ENCODE measurements at places on chromosomes 7 and 10. TPM values are rescaled to one million over a fixed set of nuclear protein-coding genes. Genes with fewer than 3 reads are reported as not detected.

GPER1 gene
- total RNA-seq = 4.6 TPM

AMPH gene
- total RNA-seq = 4.4 TPM

SORBS1 gene
- total RNA-seq = 0.26 TPM

NRF1 gene
- total RNA-seq = 11.9 TPM

MBL2 gene
- total RNA-seq = not detected

SPDYE9 gene
- total RNA-seq = not detected

KLLN gene
- total RNA-seq = 0.87 TPM

GIMAP5 gene
- not detected for total RNA-seq

TYSND1 gene
- total RNA-seq = 5.0 TPM

- no peaks in the 10 kb centered on the region for H3K27me3 ChIP-seq
- no peak overlapping the region for H3K4me3 ChIP-seq
- no peak for DNase-seq
- H3K27ac ChIP-seq = no peak overlapping the region
These were observed 411.1 kb upstream of the MGMT start for GRCh38 chr10:129055986-129056385.

- no peaks in the 10 kb centered on the region for H3K36me3 ChIP-seq
- no peak overlapping the region for H3K4me3 ChIP-seq
- peaks cover 4% of the 10 kb centered on the region for H3K4me1 ChIP-seq
These were observed 54.1 kb upstream of the STK17A start for GRCh38 chr7:43528576-43529354.

GRCh38 chr10:61404751-61405150, 48.4 kb downstream of the TMEM26 start:
- H3K4me1 ChIP-seq = no peaks in the 10 kb centered on the region
- H3K36me3 ChIP-seq = no peaks in the 10 kb centered on the region
- 0 out of 2 replicates have a peak, but pooled peaks cover 2% of the 10 kb centered on the region for H3K27me3 ChIP-seq
- DNase-seq = peak; percentile 45
- H3K27ac ChIP-seq = no peak overlapping the region

GRCh38 chr7:781186-781849, 51.0 kb upstream of the SUN1 start:
- peaks cover 26% of the 10 kb centered on the region for H3K36me3 ChIP-seq
- no peak overlapping the region for H3K4me3 ChIP-seq
- no peak overlapping the region for H3K27ac ChIP-seq
- H3K27me3 ChIP-seq = no peaks in the 10 kb centered on the region

DNA sequence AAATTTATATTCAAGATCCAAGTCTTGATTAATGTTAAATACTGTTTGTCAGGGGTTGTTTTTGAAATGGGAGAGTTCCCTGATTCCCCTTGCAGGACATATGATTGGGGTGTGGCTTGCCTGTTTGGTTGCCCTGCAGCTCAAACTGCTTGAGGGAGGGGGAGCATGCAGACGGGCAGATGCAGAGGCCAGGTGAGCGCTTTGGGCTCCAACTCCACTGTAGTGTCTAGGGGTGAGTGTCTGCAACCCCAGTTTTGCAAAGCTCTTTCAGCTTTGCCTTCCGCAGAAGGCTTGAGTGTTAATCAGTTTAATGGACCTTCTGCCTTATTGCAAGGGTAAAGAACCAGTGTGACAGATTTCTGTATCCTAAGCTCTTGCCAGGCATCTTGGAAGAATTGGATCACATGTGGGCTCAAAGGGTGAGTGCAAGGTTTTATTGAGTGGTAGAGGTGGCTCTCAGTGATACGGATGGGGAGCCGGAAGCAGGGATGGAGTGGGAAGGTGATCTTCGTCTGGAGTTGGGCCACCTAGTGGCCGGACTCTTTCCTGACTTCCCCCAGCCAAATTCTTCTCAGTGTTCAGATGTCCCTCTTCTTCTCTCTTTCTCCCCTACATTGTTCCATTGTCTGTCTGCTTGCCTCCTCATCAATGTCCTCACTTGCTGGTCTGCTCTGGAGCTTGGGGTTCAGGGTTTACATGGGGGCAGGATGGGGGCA, 479.7 kb downstream of the ATRNL1 start:
- no peaks in the 10 kb centered on the region for H3K36me3 ChIP-seq
- H3K4me1 ChIP-seq = no peaks in the 10 kb centered on the region
- no peak overlapping the region for H3K27ac ChIP-seq

- no peak overlapping the region for H3K4me3 ChIP-seq
- H3K27ac ChIP-seq = no peak overlapping the region
- DNase-seq = no peak
- H3K36me3 ChIP-seq = no peaks in the 10 kb centered on the region
These were observed 218.0 kb downstream of the LRMDA start for GRCh38 chr10:75649466-75649865.

GRCh38 chr10:63464402-63465292, 1.1 kb downstream of the JMJD1C start:
- peaks cover 9% of the 10 kb centered on the region for H3K36me3 ChIP-seq
- peak overlapping the region; percentile 98 for H3K4me3 ChIP-seq
- H3K27ac ChIP-seq = peak overlapping the region; percentile 92
- no peaks in the 10 kb centered on the region for H3K27me3 ChIP-seq
- peak; percentile 6 for DNase-seq

DNA sequence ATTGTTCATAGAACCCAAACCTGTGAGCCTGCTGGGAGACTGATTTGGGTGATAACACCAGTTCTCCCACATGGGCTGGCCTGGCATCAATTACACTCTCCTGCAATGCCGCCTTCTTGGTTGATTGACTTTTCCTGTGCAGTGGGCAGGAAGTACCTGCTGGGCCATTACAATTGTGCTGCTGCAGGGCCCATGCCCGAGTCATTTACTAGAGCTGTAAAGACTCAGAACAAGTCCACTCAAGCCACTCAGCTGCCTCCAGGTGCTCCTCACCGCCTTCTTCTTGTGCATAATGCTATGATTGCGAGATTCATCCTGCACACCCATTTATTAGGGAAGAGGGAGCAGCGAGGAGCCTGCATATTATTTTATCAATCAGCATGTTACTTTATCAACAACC, 264.0 kb downstream of the TCERG1L start:
- peaks cover 1% of the 10 kb centered on the region for H3K27me3 ChIP-seq
- DNase-seq = no peak
- H3K4me3 ChIP-seq = no peak overlapping the region
- H3K27ac ChIP-seq = no peak overlapping the region

GRCh38 chr7:108291791-108292440, 161.8 kb upstream of the LAMB4 start:
- no peak for DNase-seq
- no peak overlapping the region for H3K4me3 ChIP-seq
- no peak overlapping the region for H3K27ac ChIP-seq
- no peaks in the 10 kb centered on the region for H3K36me3 ChIP-seq
- peaks cover 15% of the 10 kb centered on the region for H3K4me1 ChIP-seq

DNA sequence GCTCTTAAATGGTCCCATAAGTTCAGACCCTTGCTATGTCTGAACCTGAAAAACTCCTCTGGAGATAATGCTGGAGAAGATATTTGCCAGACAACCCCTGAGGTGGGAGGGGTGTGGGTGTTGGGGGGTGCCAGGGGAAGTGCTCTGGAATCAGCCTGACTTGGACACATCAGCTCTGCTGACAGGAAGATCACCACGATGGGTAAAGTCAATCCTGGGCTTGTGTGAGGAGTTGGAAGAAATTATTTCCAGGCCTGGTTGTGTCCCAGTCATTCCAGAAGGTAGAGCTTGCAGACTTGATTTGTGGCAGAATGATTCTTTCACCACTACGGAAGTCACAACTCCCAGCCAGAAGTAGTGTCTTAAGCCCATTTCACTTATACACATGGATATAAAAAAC, 60.3 kb upstream of the UNC5B start:
- DNase-seq = no peak
- no peaks in the 10 kb centered on the region for H3K4me1 ChIP-seq
- H3K27ac ChIP-seq = no peak overlapping the region
- H3K27me3 ChIP-seq = peaks cover 15% of the 10 kb centered on the region

GRCh38 chr10:62681211-62681940, 123.1 kb upstream of the ADO start:
- H3K4me3 ChIP-seq = no peak overlapping the region
- H3K36me3 ChIP-seq = peaks cover 13% of the 10 kb centered on the region
- H3K27me3 ChIP-seq = peaks cover 18% of the 10 kb centered on the region
- no peak overlapping the region for H3K27ac ChIP-seq

DNA sequence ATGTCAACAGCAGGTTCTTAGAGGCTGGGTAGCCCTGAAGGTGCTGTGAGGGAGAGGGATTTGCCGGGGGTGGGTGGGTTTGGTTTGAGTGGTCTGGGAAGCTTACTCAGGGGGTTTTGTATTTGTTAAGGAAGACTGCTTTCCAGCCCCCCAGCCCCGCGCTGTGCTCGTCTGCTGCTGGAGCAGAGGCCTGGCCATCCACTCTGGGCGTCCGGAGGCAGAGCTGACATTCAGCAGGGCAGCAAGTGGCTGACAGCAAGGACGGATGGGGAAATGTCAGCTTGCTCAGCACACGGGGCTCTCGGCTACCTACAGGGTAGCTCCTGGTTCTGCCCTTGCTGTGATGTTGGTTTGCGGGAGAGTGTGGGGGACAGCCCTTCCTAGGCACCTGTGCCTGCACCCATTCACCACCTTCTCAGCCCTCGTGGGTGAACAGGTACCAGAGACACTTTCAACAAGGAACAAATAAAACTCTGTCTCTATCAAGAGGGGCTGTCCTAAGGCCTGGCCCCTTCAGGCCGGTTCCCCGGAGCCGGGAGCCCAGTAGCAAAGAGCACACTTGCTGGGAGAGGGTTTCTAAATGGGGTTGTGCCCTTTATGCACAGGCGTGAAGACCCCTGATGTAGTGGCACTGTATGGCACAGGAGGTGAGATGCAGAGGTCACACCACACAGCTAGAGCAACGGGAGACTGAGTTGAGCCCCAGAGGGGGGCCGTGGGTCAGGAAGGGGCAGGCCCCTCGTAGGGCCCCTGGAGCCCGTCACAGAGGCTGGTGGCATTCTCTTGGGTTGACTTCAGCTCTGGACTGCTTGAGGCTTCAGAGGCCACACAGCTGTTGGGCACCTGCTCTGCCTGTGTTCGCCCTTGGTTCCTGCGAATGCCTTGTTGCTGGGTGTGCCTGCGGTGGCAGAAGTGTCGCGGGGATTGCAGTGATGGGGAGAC, 72.2 kb upstream of the SHH start:
- H3K4me1 ChIP-seq = peaks cover 10% of the 10 kb centered on the region
- H3K36me3 ChIP-seq = peaks cover 4% of the 10 kb centered on the region
- peaks cover 5% of the 10 kb centered on the region for H3K27me3 ChIP-seq

DNA sequence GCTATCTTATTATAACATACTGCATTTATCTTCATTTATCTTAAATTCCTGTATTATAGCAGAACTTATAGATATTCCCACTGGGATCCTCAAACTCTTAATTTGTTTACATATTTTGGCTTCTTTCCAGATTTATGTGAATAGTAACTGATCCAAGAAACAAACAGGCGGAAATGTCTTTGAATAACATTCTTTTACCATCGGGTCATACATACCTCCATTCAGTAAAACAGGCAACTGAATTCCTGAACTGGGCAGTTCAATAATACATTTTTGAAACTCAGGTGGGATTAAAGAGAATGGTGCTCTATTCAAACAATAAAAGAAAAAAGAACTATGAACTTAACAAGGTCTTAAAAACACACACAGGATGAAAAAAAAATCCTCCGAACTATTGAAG, 337.4 kb downstream of the CRPPA start:
- no peak overlapping the region for H3K4me3 ChIP-seq
- H3K27ac ChIP-seq = no peak overlapping the region
- H3K4me1 ChIP-seq = peaks cover 22% of the 10 kb centered on the region

GRCh38 chr7:132939495-132939894, 142.4 kb downstream of the CHCHD3 start:
- no peak for DNase-seq
- H3K4me3 ChIP-seq = no peak overlapping the region
- no peaks in the 10 kb centered on the region for H3K4me1 ChIP-seq
- H3K27me3 ChIP-seq = no peaks in the 10 kb centered on the region
- H3K36me3 ChIP-seq = peaks cover 10% of the 10 kb centered on the region
- no peak overlapping the region for H3K27ac ChIP-seq

GRCh38 chr7:155217634-155218033, 80.0 kb upstream of the INSIG1 start:
- peaks cover 34% of the 10 kb centered on the region for H3K4me1 ChIP-seq
- H3K36me3 ChIP-seq = no peaks in the 10 kb centered on the region
- H3K27ac ChIP-seq = no peak overlapping the region
- H3K4me3 ChIP-seq = no peak overlapping the region
- no peak for DNase-seq

GRCh38 chr10:7928536-7928935, 110.2 kb downstream of the TAF3 start:
- H3K36me3 ChIP-seq = no peaks in the 10 kb centered on the region
- DNase-seq = no peak
- H3K27ac ChIP-seq = no peak overlapping the region
- H3K4me1 ChIP-seq = peaks cover 18% of the 10 kb centered on the region
- H3K4me3 ChIP-seq = no peak overlapping the region
- no peaks in the 10 kb centered on the region for H3K27me3 ChIP-seq

DNA sequence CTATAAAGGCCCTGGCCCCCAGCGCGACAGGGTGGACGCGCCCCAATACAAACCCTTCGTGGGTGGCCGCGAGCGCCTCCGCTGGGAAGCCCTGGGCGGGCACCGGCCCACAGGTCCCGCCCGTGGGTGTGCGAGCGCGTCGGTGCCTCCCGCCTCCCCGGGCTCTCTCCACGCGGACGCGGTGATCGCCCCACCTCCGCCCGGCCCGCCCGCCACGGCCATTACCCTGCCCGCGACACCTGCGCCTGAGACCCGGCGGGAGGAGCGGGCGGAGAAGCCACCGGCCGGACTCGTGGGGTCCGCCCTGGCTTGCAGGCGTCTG, 81.2 kb downstream of the PAX2 start:
- H3K4me1 ChIP-seq = peaks cover 15% of the 10 kb centered on the region
- H3K27ac ChIP-seq = no peak overlapping the region
- no peak for DNase-seq
- no peak overlapping the region for H3K4me3 ChIP-seq

GRCh38 chr10:58266003-58266825, 1.5 kb downstream of the IPMK start:
- H3K27ac ChIP-seq = peak overlapping the region; percentile 97
- DNase-seq = peak; percentile 63
- no peaks in the 10 kb centered on the region for H3K27me3 ChIP-seq
- peaks cover 39% of the 10 kb centered on the region for H3K4me1 ChIP-seq

- no peak overlapping the region for H3K4me3 ChIP-seq
- no peak for DNase-seq
- no peaks in the 10 kb centered on the region for H3K4me1 ChIP-seq
- no peaks in the 10 kb centered on the region for H3K36me3 ChIP-seq
- H3K27ac ChIP-seq = no peak overlapping the region
- peaks cover 29% of the 10 kb centered on the region for H3K27me3 ChIP-seq
These were observed 30.5 kb downstream of the HHEX start for GRCh38 chr10:92719991-92720830.

- peaks cover 26% of the 10 kb centered on the region for H3K4me1 ChIP-seq
- H3K36me3 ChIP-seq = no peaks in the 10 kb centered on the region
- DNase-seq = peak; percentile 53
- H3K27me3 ChIP-seq = peaks cover 24% of the 10 kb centered on the region
- H3K27ac ChIP-seq = peak overlapping the region; percentile 36
- no peak overlapping the region for H3K4me3 ChIP-seq
These were observed 162.6 kb downstream of the UBE2H start for GRCh38 chr7:129790136-129790535.

DNA sequence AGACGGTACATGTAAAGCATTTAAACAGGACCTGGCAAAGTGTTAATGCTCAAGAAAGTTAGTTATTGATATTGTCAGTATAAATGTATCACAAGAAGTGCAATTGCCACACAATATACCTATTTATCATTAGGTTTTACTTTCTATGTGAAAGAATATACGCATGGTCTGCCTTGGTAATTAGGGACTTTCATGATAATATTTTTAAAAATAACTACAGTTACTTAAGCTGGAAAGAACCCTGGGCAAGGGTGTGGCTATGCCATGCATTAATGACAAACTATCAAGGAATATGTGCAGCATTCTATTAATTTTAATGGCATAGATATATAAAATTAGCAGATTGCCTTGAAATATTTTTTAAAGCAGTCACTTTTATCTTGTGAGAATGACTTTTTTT, 191.2 kb downstream of the CSTF2T start:
- H3K27ac ChIP-seq = no peak overlapping the region
- no peaks in the 10 kb centered on the region for H3K4me1 ChIP-seq
- H3K27me3 ChIP-seq = no peaks in the 10 kb centered on the region
- no peak for DNase-seq
